Testis (tissue), 5 donors: ENCODE measurements at places on chromosomes 7 and 10. TPM values are rescaled to one million over a fixed set of nuclear protein-coding genes. Genes with fewer than 3 reads are reported as not detected.

- no peak overlapping the region for H3K27ac ChIP-seq
- no peak for DNase-seq
- H3K27me3 ChIP-seq = no peaks in the 10 kb centered on the region
- no peaks in the 10 kb centered on the region for H3K36me3 ChIP-seq
- H3K4me3 ChIP-seq = no peak overlapping the region
These were observed 32.9 kb upstream of the EIF5AL1 start for GRCh38 chr10:79479283-79479909.

DNA sequence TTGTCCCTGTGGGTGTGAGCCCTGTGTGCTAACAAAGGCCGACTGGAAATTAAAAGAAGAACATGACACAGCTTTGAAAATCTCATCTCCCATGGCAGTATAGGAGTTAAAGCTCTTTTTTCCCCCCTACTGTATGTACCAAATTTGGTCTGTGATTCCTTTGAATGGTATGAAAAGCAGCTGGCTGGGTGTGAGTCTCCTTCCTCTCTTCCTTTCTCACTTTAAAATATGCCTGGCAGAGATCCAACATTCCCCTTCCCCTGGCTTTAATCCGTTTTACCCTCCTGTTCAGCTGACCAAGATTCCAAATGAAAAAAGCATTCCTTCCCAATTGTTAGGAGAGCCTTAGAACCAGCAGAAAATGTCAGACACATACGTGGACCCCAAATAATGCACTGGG lies 225.0 kb upstream of the CELF2 start:
- no peak overlapping the region for H3K27ac ChIP-seq
- no peaks in the 10 kb centered on the region for H3K36me3 ChIP-seq
- DNase-seq = no peak
- H3K4me3 ChIP-seq = no peak overlapping the region
- peaks cover 7% of the 10 kb centered on the region for H3K4me1 ChIP-seq

- no peaks in the 10 kb centered on the region for H3K4me1 ChIP-seq
- H3K36me3 ChIP-seq = no peaks in the 10 kb centered on the region
- no peaks in the 10 kb centered on the region for H3K27me3 ChIP-seq
- DNase-seq = no peak
- H3K27ac ChIP-seq = no peak overlapping the region
- no peak overlapping the region for H3K4me3 ChIP-seq
These were observed 802.7 kb upstream of the IGFBP3 start for GRCh38 chr7:46723742-46724141.

DNA sequence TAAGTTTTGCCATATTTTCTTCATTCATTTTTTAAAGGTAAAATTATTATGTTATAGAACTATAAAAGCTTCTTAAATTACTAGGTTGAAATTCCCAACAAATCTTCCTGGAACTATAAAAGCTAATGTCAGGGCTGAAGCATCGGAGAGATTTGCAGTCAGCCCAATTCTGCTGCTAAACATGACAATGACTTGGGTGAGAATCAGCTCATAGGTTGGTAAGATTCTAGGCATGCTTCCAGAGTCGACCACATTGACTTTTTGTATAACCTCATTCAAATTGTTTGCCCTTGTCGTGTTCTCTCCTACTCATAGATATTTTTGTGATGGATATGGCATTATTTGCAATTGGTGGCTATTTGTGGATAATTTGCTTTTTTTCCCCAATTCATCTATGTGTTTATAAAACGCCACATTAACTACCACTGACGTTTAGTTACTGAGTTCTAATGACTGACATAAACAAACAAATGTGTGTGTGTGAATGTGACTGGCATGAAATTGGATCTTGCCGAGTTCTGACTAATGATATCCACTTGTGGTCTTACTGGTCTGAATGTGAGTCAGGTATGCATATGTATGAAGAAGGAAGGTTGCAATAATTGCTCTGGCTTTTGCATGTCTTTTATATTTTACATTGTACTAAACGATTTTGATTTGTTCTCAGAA lies 579.8 kb downstream of the PARD3 start:
- H3K4me3 ChIP-seq = no peak overlapping the region
- no peaks in the 10 kb centered on the region for H3K27me3 ChIP-seq
- H3K27ac ChIP-seq = no peak overlapping the region
- H3K4me1 ChIP-seq = no peaks in the 10 kb centered on the region
- H3K36me3 ChIP-seq = no peaks in the 10 kb centered on the region

DNA sequence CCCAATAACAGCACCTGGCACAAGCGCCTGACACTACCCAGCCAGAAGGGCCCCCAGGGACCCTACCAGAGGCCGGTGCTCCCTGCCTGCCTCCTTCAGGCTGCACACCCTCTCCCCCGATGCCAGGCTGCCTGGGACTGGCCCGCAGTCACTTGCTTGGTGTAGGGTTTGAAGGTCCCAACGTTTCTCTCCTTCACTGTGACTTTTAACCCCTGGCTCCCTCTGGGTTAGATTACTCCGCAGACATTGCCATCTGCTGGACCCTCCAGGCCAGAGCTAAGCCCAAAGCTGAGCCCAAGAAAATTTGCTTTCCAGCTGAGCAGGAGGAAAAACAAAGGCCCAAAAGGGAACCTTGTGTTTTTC lies 6.9 kb downstream of the CDHR1 start:
- no peak overlapping the region for H3K4me3 ChIP-seq
- DNase-seq = no peak
- no peaks in the 10 kb centered on the region for H3K36me3 ChIP-seq
- no peaks in the 10 kb centered on the region for H3K27me3 ChIP-seq
- no peak overlapping the region for H3K27ac ChIP-seq

Gene CYP2C19
- total RNA-seq = not detected

Gene INSYN2A
- total RNA-seq = 2.0 TPM
